ENCODE measurements at places on chromosomes 2 and 18.

DNA sequence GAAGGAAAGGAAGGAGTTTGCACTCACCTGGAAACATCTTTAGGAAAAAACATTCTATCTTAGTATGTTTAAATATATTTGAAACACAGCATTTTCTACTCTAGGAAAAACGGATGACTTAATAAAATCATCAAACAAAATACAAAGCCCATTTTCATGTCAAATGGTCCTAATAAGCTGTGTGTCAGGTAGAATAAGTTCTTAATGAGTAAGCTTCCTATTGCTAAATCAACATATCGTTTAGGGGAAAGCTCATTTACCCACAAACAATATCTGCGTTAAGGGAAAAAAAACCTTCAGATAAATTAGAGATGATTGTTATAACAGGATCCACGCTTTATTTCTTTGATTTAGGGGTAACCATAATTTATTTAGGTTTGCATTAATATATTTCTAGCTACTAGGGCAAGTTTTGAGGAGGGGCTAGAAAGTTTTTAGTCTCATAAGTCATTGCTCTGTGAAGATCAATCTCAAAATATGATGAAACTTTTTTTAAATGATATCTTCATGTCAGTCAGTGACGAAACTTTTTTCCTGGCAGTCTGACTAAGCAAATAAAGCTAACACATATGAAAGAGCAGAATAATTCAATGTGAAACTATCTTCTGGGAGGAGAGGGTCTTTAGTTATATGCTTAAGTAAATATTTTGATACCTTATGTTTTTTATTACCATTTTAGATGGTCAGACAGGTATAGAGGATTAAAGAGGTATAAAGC lies 147.1 kb downstream of the WDSUB1 start:
- DNase-seq: no peak

- no peak for DNase-seq
Measured at GRCh38 chr2:184419744-184420143, 178.6 kb upstream of the ZNF804A start.

GRCh38 chr2:237581751-237582746 lies 8.5 kb downstream of the RAB17 start:
- peak; percentile 89 for DNase-seq

- DNase-seq: no peak
Measured at GRCh38 chr2:23567161-23567756, 182.3 kb downstream of the KLHL29 start.

DNA sequence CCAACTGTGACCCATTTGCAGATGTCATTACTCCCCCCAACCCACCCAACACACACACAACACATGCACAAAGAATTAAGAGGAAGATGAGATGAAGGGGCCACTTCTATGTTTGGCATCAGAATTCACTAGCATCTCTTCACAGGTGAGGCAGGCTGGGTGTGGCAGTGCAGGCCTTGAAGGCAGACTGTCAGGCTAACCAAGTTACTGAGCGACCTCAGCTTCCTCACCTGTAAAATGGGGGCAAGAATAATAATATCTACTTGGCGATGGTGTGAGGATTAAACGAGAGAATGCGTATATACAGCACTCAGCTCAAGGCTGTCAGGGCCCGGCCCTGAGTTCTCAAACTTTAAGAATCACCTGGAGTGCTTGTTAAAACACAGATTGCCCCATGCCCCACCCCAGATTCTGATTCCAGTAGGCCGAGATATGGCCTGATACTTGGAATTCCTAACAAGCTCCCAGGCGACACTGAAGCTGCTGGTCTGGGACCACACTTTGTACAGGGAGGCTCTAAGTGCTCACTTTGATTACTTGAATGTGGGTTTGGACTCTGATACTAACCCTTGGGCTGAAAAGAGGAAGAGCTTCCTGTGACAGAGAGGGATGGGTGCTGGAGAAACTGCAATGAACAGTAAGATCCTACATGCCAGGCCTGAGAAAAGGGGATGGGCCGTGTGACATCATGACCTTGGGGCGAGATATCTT lies 1.1 kb downstream of the ACTG2 start:
- no peak for DNase-seq

DNA sequence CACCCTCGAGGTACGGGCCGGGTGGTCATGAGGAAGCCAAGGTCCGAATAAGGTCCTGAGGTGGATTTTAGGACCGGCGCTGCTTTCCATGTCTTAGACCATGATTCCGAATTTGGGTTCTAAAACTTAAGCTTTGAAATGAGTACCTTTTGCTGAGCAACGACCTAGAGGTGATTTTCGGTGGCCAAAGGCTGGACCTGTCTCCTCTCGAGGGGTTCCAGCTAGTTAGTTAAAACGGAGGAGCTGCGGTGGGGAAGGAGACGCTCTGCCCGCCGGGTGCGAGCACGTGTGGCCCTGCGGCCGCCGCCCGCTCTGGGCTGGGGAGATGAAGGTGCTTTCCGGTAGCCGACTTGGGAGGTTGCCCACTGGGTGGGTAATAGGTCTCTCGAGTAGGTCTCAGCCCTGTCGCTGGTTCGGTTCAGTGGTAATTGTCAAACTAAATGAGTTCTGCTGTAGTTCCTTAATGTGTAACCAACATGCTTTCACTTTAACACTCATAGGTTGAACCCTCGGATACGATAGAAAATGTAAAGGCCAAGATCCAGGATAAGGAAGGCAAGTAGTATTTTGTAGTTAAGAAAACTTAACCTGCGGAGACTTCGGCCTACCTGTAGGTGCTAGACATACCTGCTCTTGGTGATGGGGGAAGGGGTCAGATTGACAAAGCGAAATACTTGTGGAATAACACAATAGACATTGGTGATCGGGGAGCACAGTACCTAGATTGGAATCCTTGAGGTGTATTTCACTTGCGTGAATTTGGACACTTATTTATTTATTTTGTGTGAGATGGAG lies 572 bp downstream of the RPS27A start:
- peak; percentile 46 for DNase-seq
